Activated T-cell treated with anti-CD3 and anti-CD28 coated beads for 48 hours (primary cell): ENCODE measurements at places on chromosomes 11 and 22.

DNA sequence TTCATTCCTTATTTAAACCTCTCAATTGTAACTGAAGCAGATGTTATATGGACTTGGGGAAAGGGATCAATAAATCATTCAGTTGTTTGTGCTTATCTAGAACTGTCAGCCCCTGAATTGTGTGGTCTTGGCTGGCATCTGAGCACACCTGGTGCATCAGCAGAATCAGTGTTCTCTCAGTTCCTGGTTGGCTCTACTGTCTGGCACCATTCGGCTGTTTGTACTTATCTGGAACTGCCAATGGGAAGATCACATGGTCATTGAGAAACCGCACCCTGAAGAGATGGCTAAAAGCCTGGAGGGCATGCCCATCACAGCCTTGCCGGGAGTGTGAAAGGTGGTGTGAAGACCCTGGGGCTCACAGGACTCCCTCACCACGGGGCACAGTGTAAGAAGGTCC lies 37.1 kb upstream of the EHF start:
- DNase-seq = no peak

DNA sequence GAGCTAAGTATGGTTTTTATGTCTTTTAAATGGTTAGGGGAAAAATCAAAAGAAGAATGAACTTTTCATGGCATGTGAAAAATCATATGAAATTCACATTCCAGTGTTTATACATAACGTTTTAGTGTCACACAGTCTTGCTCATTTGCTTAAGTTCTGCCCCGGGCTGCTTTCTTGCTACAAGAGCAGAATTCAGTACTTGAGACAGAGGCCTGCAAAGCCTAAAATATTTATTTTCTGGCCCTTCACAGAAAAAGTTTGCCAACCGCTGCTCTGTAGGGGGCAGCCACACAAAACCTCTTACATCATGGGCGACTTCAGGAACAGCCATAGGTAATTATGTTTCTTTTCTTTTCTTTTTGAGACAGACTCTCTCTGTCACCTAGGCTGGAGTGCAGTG lies 1.0 kb upstream of the ATG2A start:
- DNase-seq = no peak

GRCh38 chr11:111368285-111368560 lies 10.9 kb downstream of the POU2AF1 start:
- DNase-seq = no peak

- no peak for DNase-seq
Observed at GRCh38 chr11:19683862-19684491, 28.7 kb upstream of the NAV2 start.

DNA sequence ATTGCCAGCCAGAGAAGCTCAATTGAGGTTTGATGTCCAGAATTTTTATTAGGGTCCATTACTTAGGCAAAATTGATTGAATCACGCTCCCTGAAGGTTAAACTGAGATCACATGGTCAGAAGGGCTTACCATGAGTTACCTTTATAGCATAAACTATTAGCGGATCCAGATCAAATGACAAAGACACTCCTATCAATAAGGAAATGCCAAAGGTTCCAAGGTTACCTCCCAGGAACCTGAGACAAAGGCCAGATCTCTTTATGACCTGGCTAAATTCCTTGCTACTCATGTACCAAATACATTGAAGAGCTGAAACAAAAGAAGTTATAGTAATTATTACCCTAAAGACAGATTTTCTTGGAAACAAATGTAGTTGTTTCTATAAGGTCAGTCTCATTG lies 27.8 kb upstream of the ANO5 start:
- DNase-seq = no peak

GRCh38 chr11:92253945-92254344 lies 29.3 kb downstream of the FAT3 start:
- no peak for DNase-seq

DNA sequence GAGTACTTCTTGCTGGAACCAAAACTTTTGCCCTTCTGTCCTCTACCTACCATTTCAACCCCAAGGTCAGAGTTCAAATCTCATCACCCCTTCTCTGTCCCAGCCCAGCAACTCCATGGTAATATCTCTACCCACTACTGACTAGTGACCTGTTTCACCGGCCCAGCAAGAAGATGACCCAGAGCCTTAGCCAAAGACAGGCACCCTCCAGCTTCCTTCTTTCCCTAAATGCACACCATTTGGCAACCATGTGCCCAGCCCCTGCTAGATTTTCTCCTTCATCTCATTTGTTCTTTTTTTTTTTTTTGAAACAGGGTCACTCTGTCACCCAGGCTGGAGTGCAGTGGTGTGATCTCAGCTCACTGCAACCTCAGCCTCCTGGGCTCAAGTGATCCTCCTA lies 14.9 kb downstream of the ARAP1 start:
- DNase-seq = no peak

- DNase-seq = no peak
Observed at GRCh38 chr11:11884774-11885481, 43.2 kb downstream of the USP47 start.

GRCh38 chr11:72069787-72070251 lies 10.5 kb downstream of the NUMA1 start:
- no peak for DNase-seq

DNA sequence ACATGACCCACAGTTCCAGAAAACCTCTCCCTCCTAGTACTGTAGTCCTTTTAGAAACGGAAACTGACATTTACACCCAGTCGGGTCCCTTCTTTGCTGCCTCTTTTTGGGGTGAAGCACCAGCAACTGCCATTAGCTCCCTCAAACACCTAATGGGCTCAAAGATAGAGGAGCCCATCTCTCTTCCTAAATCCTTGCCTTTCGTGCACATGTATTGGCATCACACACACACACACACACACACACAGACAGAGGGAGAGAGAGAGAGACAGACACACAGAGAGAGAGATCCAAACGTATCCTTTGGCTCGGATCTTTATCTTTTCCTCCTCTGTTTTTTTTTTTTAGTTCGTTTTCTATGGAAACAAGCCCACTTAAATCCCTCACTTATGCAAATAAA lies 716 bp downstream of the GRM5 start:
- no peak for DNase-seq

DNA sequence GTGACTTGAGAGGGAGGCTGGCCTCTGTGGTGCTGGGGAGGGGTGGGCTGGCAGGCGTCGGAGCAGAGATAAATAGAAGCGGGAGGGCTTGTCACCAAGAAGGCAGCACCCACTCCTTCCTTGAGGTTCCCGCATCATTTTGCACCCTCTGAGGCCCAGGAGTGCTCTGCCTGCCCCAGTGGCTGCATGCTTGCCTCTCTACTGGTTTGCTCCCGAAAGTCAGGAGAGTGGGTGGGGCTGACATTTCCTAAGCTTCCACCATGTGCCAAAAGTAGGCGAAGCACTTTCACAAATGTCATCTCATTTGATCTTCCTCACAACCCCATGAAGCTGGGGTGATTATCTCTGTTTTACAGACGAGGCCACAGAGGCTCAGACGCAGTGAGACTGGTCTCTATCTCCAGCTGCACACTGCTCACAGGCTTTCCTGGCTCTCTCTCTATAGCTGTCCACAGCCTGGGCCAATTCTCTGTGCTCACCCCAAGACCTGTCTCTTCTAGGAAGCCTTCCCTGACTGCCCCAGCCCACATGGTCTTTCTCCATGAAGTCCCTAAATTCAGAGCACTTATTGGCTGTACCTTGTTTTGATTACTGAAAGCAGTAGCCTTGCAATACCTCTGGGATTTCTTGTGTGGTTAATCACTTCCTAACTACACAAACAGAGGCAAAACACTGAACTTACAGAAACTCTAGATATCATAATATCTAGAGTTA lies 2.6 kb upstream of the UCP3 start:
- peak; percentile 60 for DNase-seq

GRCh38 chr11:26948881-26949280 lies 45.0 kb upstream of the FIBIN start:
- DNase-seq = no peak

DNA sequence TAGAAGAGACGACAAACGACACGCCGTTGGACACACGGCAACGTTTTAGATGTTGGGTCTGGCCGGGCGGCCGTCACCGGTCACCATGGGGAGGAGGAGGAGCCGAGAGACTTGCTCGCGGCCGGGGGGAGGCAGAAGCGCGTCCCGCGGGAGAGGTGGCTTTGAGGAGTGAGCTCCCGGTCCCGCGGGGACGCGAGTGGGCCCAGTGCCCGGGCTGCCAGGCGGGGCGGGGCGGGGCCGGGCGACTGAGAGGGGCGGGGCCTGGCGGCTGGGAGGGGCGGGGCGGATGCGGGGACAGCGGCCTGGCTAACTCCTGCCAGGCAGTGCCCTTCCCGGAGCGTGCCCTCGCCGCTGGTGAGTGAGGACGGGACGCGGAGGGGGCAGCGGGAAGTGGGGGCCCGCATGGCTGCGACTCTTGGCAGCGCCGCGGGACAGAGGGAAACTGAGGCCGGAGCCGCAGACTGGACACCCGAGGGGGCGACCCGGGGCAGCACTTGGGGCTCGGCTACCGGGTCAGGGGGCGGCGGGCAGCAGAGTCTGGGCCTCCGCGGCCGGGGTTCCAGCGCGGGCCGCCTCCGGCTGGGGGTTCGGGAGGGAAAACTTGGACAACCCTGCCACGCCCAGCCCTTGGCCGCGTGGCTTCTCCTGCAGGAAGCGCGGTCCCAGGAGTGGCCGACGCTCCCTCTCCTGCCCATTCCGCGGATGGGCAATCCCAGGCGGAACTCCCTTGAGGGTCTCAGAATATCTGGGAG lies at the start of gene TSPO:
Gene TSPO, plus strand, starts transcription at position 309 of the 752 bp plus-strand sequence. CDS start 7,680 bp downstream, outside the sequence.
- peak; percentile 58 for DNase-seq

DNA sequence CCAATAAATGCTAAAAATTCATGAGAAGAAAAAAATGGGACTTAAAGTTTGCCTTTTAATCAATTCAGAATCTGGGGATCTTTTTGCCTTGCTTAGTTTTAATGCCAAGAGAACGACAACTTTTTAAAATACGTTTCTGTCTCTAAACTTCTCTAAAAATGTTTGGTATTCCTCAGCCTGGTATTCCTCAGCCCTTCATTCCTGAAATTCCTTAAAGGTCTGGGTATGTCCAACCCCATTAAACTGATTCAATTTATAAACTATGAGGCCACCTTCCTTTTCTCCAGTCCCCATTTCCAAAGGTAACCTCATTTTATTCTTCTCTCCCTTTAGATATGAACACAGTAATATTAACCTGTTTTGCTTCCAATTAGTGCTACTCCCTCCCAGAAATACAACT lies 16.6 kb downstream of the POLA2 start:
- DNase-seq = no peak

- no peak for DNase-seq
Observed at GRCh38 chr11:61488651-61489291, 19.8 kb upstream of the LRRC10B start.
